ENCODE measurements at places on chromosomes 3 and 15.

GRCh38 chr3:147895509-147895908 lies 486.3 kb downstream of the ZIC1 start:
- no peak for DNase-seq

GRCh38 chr3:180447136-180447535 lies 154.8 kb upstream of the TTC14 start:
- DNase-seq = peak; percentile 41

DNA sequence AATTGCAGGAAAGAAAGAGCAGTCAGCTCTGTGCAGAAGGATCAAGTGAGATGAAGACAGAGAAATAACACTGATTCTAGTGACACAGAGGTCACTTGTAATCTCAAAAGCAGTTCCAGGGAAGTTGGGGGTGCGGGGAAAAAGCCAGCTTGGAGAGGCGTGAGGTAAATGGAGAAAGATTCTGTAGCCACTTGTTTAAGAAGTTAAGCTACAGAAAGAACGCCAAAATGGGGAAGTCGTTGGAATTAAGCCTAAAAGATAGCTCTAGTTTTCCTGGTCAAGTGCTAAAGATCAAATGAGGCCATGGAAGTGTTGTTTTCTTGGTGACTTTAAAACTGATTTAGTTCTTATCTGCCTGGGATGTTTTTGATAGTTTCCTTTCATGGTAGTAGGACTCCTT lies 152.0 kb downstream of the GREM1 start:
- no peak for DNase-seq

GRCh38 chr3:74643636-74644035 lies 29.2 kb upstream of the CNTN3 start:
- peak; percentile 45 for DNase-seq

DNA sequence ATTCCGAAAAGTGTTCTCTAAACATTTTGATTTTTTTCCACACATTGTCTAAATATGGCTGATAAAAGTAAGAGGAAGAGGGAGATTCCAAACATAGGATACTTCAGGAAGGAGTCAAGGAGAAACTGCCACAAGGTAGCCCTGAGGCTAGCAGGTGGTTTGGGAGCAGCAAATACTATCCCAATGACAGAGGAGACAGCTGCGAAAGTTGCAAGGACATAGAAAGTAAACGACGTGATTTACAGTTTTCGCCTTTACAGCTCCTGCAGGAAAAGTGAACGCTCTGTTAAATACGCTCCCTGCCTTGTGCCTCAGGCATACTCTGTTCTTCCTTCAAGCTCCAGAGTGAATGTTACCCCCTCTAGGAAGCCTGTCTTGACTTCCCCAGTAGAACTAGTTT lies 3.7 kb upstream of the FETUB start:
- DNase-seq = no peak

DNA sequence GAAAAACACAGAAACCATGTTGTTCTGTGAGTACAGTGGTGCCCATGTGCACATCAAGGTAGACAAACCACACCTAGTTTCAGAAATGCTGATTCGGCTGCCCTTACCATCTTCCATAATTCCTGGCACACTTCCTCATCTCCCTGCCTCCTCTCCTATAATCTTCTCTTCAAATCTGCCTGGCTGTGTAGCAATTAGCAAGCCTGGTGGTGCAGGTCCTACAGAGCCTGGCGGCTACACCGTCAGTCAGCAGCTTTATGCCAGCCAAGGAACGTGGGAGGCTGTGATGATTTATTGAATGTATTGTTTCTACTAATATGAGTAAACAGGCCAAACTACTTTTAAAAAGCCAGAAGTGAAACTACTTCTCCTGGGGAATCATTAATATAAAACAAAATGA lies 106.8 kb downstream of the SEMA6D start:
- no peak for DNase-seq

DNA sequence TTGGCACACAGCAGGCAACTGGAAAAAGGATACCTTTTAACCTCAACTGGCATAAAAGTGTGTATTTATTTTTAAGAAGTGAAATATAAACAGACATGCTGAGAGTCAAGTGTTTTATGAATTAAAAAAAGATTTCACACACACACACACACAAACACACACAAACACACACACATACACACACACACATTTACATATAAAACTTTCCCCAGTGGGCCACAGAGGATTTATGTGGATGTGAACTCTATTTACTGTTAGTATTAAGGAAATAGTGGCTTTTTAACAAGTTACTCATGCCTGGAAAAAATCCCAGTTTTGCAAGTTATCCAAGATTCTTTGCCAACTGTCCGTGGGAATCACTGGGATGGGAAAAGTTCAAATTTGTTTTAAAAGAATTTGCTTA lies 725.9 kb upstream of the NR2F2 start:
- DNase-seq = peak; percentile 91

- no peak for DNase-seq
These were observed 66.1 kb downstream of the TPRA1 start for GRCh38 chr3:127524296-127524896.

DNA sequence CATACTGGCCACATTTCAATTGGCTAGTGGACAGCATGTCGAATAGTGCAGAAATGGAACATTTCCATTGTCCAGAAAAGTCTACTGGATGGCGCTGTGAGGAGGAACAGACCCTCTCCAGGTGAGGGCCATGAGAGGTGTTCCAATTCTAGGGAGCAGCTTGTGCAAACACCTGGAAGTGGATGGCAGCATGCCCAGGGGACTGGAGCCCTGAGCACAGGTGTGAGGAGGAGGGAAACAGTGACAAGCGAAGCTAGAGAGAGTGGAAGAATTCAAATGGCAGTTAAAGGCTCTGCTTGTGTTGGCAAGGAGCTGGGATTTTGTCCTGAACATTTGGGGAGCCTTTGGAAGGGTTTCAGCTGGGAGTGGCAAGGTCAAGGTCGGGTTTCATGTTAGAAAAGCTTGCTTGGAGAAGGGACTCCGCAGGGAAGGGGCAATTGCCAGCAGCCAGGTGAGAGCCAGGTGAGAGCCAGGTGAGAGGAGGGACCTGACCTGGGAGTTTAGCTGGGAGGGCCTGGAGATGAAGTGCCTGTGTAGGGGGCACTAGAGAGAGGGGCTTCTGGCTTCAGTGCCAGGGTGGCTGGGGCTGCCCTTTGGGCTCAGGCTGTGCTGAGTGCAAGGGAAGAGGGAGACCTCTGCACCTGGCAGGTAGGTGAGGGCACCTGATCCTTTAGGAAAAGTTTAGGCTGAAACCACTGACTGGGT lies 93.8 kb downstream of the LINGO1 start:
- no peak for DNase-seq

DNA sequence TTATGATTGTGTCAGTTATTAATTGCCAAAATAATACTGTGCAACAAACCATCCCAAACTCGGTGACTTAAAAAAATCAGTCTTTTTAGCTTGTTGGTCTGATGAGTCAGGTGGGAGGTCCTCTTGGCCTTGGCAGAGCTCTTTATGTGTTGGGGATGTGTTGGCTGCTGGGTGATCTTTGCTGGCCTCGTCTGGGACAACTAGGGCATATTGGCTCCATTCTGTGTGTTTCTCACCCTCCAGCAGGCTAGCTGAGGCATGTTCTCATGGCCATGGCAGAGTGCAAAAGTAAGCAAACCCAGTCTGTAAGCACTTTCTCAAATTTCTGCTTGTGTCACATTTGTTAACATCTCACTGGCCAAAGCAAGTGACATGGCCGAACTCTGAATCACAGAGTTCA lies 251.6 kb downstream of the RPLP1 start:
- no peak for DNase-seq

- DNase-seq = no peak
These were observed 52.4 kb upstream of the INSYN1 start for GRCh38 chr15:73805504-73806089.

DNA sequence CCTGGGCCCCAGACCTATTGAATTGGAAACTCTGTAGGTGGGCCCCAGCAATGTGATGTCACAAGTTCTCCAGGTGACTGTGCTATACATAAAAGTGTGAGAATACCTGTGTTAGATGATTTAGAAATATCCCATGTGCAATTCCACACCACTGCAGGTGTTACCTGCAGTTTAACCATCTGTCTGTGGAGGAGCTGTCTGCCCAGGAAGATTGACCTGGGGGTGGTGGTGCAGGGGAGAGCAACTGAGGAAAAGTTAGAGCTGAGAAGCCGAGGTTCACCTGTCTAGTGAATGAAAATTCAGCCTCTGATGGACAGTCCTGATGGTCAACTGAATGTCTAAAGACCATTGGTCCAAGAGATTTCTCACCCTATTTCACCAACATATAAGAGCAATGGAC lies 132.2 kb upstream of the SLC24A5 start:
- DNase-seq = no peak

DNA sequence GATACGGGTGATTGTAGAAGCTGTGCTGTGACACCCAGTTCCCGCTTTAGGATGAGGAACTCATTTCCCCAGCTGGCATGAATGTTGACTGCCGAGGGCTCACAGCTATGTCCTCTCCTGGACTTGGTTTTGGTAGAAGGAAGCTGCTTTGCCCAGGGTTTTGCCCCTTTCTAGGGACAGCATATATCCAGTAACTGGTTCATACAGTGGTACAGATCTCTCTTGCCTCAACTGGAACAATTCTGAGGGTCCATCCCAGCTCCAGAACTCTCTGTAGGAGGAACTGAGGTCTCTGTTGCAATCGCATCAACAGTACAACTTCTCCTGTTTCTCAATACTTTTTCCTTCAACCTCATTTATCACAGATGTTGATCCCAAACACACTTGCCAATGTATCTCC lies 54.5 kb upstream of the FNDC3B start:
- DNase-seq = no peak

- no peak for DNase-seq
These were observed 767 bp downstream of the WDR48 start for GRCh38 chr3:39052583-39052982.

DNA sequence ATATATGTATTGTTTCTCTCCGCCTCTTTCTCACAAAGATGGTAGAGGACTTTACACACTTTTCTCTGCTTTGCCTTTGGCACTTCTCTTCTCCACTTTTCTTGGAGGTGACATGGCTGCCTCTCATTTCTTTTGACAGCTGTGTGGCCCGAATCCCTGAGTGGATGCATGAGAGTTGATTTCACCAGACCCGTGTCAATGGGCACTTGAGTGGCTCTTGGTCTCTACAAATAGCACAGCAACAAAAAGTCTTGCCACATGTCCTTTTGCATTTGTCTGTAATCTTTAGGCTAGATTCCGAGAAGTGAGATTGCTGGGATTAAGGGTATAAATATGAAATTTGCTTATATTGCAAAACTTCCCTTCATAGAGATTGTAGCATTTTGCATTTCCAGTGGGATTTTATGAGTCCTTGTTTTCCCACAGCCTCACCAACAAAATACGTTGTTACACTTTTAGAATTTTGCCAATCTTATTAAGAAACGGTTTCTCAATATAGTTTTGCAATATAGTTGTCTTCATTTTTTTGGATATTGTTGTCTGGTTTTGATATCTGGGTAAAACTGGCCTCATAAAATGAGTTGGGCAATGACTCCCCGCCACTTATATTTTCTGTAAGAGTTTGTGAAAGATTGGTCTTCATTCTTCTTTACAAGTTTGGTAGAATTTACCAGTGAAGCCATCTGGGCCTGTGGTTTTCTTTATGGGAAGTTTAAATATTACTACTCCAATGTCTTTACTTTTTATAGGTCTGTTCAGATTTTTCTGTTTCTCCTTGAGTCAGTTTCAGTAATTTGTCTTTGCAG lies 5.2 kb upstream of the TRPM1 start:
- no peak for DNase-seq

- no peak for DNase-seq
These were observed 9.1 kb downstream of the SHOX2 start for GRCh38 chr3:158097081-158097592.

- DNase-seq = peak; percentile 97
These were observed 13.3 kb upstream of the GREM1 start for GRCh38 chr15:32704395-32704981.

GRCh38 chr3:50205413-50206276 lies 574 bp downstream of the SLC38A3 start:
- no peak for DNase-seq

- no peak for DNase-seq
These were observed 22.9 kb downstream of the EPHB3 start for GRCh38 chr3:184584464-184584891.

DNA sequence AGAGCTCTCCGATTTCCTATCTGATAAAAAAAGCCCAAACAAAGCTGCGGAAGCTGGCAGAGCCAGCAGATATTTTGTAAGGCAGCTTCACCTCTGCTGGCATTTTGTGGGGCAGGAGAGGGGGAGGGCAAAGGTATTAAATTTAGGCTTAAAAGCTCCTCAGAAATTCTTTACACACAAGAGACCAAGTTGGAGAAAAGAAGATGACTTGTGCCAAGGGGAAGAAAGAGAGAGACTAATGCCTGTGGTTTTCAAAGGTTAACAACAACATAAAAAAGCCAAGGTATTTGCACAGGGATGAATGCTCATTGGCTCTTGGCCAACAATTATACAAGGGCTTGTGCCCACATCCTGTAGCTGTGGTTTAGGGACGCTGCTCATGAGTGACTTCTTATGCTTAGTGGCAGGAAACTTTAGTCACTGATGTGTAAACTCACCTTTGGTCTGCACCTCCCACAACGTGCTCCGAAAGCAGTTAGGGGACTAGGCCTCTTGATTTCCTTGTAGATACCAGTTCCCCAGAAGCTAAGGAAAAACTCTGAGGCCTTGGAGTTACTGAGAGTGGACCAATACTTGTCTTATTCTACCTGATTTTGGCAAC lies 152.9 kb downstream of the TPRG1 start:
- peak; percentile 84 for DNase-seq

GRCh38 chr15:62165793-62166375 lies 799 bp upstream of the C2CD4B start:
- no peak for DNase-seq

DNA sequence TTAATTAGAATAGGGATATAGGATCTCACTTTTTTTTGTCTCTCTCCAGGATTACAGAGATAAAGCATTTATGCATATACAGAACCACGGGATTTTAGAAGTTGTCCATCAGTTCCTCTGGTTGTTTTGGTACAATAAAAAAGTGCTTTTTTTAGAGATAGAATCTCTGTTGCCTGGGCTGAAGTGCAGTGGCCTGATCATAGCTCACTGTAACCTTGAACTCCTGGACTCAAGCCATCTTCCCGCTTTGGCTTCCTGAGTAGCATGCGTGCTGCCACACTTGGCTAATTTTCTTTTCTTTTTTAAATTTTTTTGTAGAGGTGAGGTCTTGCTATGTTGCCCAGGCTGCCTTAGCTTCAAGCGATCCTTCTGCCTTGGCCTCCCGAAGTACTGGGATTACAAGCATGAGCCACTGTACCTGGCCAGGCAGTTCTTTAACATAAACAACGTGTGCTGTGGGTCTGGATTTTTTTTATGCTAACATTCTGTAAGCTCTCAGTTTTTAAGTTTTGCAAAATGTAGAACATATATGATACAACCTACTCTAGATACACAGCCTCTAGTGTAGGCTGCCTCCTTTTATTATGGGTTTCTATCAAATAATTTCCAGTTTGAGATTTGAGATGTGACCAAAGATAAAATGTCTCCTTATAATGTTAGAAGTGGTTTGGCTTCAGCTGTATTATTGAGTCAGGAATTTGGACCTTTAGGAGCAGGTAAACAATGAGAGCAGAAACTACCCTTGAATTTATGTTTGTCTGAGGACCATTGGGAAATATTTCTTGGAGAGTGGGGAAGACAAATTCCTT lies 57.4 kb upstream of the ULK4 start:
- DNase-seq = no peak

GRCh38 chr15:95644100-95644875 lies 686.2 kb upstream of the NR2F2 start:
- peak; percentile 31 for DNase-seq

- no peak for DNase-seq
These were observed 114.0 kb upstream of the ALDH1A3 start for GRCh38 chr15:100765467-100766241.
